ENCODE measurements at places on chromosomes 7 and 10. TPM values are rescaled to one million over a fixed set of nuclear protein-coding genes. Genes with fewer than 3 reads are reported as not detected.

The VSTM4 gene
- not detected for total RNA-seq

The IKZF1 gene
- total RNA-seq: 474 TPM

The RAMP3 gene
- not detected for total RNA-seq

The FANK1 gene
- total RNA-seq: 0.99 TPM

The TMEM196 gene
- not detected for total RNA-seq

The LRMDA gene
- total RNA-seq: not detected

GRCh38 chr7:122546496-122546895 is 152.4 kb downstream of the RNF133 start:
- H3K27me3 ChIP-seq: no peaks in the 10 kb centered on the region
- DNase-seq: no peak
- H3K27ac ChIP-seq: no peak overlapping the region
- H3K4me3 ChIP-seq: no peak overlapping the region

GRCh38 chr10:109773288-109774120 is 149.8 kb downstream of the XPNPEP1 start:
- DNase-seq: no peak
- no peak overlapping the region for H3K27ac ChIP-seq
- H3K4me3 ChIP-seq: no peak overlapping the region
- H3K36me3 ChIP-seq: no peaks in the 10 kb centered on the region

GRCh38 chr10:72248468-72249151 is 25.1 kb upstream of the DDIT4 start:
- H3K27me3 ChIP-seq: no peaks in the 10 kb centered on the region
- peak overlapping the region; percentile 55 for H3K27ac ChIP-seq
- H3K4me3 ChIP-seq: peak overlapping the region; percentile 33
- peaks cover 96% of the 10 kb centered on the region for H3K4me1 ChIP-seq

GRCh38 chr7:154880513-154880912 is 122.4 kb downstream of the PAXIP1 start:
- H3K4me1 ChIP-seq: no peaks in the 10 kb centered on the region
- no peak overlapping the region for H3K4me3 ChIP-seq
- H3K27ac ChIP-seq: no peak overlapping the region
- H3K27me3 ChIP-seq: no peaks in the 10 kb centered on the region

DNA sequence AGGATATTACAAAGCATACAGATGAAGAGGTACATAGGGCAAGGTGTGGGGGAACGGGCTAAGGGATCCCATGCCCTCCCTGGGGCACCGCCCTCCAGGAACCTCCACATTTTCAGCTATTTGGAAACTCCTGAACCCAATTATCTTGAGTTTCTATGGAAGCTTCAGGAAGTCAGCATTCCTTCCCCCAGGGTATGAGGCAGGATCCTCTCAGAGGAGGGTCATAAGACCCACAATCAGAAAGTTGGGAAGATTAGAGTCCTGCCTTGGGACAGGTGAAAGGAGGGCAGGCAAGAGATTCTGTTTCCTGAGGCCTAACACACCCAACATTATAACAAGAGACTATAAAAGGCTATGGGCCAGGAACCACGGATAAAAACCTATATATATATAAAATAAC is 98.0 kb downstream of the RALA start:
- H3K4me1 ChIP-seq: no peaks in the 10 kb centered on the region
- H3K27ac ChIP-seq: no peak overlapping the region
- no peaks in the 10 kb centered on the region for H3K36me3 ChIP-seq
- H3K4me3 ChIP-seq: no peak overlapping the region

- DNase-seq: peak; percentile 15
- no peaks in the 10 kb centered on the region for H3K27me3 ChIP-seq
- H3K4me3 ChIP-seq: no peak overlapping the region
Observed at GRCh38 chr7:65233409-65234034, 140.1 kb upstream of the ZNF92 start.

DNA sequence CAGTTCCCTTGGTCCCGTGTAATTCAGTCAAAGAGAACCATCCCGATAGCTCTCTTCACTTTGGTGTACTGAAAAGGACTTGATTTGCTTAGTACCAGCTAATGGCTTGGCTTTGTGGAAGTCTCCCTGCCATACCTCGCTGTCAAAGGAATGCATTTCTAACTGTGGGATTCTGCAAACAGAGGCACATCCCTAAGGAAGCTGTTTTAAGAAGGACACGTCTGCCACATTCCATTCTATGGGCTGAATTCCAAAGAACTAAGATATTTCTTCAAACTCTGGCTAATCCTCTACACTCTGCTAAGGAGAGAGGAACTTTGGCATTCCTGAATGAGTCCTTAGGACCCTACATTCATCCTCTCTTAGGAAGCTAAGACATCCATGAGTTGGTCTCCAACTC is 327.9 kb downstream of the SFMBT2 start:
- H3K4me1 ChIP-seq: no peaks in the 10 kb centered on the region
- H3K27ac ChIP-seq: no peak overlapping the region
- no peaks in the 10 kb centered on the region for H3K36me3 ChIP-seq
- H3K27me3 ChIP-seq: no peaks in the 10 kb centered on the region
- DNase-seq: no peak

DNA sequence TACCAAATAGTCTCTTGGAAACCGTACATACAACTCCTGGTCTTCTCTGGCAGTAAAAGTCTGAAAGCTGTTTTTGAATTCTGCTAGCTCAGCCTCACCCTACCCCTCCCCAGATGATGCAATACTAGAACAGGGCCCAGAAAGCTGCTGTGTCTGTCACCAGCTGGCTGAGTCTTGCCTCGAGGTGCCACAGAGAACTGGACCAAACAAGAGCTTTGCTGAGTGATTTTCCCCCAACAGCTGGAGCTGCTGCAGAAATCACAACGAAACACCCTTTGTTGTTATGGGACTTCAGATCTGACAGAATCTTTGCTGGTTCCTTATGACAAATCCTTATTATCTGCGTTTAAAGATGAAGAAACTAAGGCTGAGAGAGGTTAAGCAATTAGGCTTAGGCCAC is 134.1 kb downstream of the SPAG6 start:
- H3K4me1 ChIP-seq: peaks cover 16% of the 10 kb centered on the region
- DNase-seq: no peak
- no peak overlapping the region for H3K4me3 ChIP-seq
- no peak overlapping the region for H3K27ac ChIP-seq
- peaks cover 26% of the 10 kb centered on the region for H3K27me3 ChIP-seq

DNA sequence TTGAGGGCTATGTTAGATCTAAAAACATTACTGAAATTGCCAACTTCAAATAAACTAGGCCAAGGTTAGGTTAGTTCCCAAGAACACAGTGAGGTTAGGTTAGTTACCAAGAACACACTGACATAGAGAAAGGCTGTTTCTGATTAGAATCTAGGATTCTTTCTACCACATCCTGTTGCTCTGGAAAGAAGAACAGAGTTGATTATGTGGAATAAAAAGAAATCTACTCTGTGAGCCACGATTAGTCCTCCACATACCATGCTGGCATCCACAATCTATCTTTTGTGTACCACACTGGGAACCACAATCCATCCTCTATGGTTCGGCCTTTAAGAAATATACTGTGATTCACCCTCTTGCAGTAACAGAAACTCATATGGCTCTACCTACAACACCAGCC is 91.4 kb downstream of the LRRTM3 start:
- no peak overlapping the region for H3K27ac ChIP-seq
- H3K4me1 ChIP-seq: no peaks in the 10 kb centered on the region
- H3K36me3 ChIP-seq: no peaks in the 10 kb centered on the region
- H3K4me3 ChIP-seq: no peak overlapping the region

GRCh38 chr10:5447056-5447455 is 34.7 kb downstream of the NET1 start:
- H3K4me1 ChIP-seq: peaks cover 23% of the 10 kb centered on the region
- DNase-seq: no peak
- H3K4me3 ChIP-seq: no peak overlapping the region

DNA sequence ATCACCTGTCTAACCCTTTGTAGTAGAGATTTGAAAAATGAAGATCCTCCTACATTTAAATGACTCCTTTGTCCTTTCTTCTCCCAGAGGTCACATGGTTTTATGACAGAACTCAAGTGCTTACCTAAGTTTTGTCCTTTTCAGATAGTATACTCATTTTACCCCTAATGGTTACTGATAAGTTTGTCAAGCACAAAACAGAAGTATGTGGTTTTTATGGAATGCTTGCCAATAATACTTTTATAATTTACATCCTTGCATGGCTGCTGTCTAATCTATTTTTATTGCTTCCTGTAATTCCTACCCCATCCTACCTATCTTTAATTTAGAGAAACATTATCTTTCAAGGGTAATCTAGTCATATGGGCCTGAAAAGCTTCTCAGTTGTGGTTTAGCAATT is 37.5 kb downstream of the HELLS start:
- DNase-seq: no peak
- no peak overlapping the region for H3K4me3 ChIP-seq
- no peaks in the 10 kb centered on the region for H3K4me1 ChIP-seq

DNA sequence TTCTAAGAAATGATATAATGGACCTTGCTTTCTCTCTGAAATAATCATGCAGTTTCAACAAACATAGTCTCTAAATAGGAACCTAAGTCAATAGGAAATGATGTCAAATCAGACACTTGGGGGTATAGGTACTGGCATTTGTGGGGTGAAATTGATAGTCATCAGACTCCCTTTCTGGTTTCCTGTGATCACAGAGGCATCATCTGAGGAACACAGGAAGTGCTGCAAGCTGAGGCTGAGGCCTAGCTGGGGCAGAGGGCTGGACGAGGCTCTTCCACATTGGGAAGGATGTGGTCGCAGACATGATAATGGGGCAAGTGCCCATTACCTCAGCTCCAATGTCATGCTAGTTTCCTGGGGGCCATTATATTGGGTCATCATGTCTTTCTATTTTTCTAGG is 33.5 kb upstream of the TARP start:
- no peak overlapping the region for H3K4me3 ChIP-seq
- peak; percentile 50 for DNase-seq
- no peaks in the 10 kb centered on the region for H3K27me3 ChIP-seq
- no peaks in the 10 kb centered on the region for H3K36me3 ChIP-seq
- H3K27ac ChIP-seq: peak overlapping the region; percentile 31

- H3K27me3 ChIP-seq: no peaks in the 10 kb centered on the region
- H3K4me1 ChIP-seq: peaks cover 77% of the 10 kb centered on the region
- H3K4me3 ChIP-seq: no peak overlapping the region
- H3K27ac ChIP-seq: peak overlapping the region; percentile 80
- peak; percentile 13 for DNase-seq
Observed at GRCh38 chr10:88386821-88387773, 196.0 kb downstream of the RNLS start.

DNA sequence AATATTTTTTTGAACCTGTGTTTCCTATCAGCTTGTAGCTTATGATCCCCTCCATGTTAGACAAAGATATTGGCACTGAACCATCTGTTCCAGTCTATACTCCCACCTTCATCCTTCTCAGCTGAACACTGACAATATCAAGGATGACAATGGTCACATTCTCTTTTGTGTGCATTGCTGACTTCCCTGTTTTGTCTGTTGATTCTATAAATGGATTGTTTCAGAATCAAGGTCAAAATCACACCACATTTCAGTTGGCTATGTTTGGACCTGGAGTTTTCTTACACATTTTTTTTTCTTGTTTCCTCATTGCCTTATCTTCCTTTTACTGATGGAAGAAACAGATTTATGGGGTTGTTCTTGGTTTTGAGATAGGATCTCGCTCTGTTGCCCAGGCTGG is 11.3 kb upstream of the SMURF1 start:
- no peaks in the 10 kb centered on the region for H3K36me3 ChIP-seq
- no peak for DNase-seq
- no peak overlapping the region for H3K4me3 ChIP-seq
- no peak overlapping the region for H3K27ac ChIP-seq
- H3K4me1 ChIP-seq: no peaks in the 10 kb centered on the region
- H3K27me3 ChIP-seq: no peaks in the 10 kb centered on the region

- H3K36me3 ChIP-seq: no peaks in the 10 kb centered on the region
- no peak overlapping the region for H3K4me3 ChIP-seq
- H3K4me1 ChIP-seq: peaks cover 26% of the 10 kb centered on the region
- no peaks in the 10 kb centered on the region for H3K27me3 ChIP-seq
- no peak for DNase-seq
Observed at GRCh38 chr7:75996476-75996875, 2.1 kb upstream of the TMEM120A start.

GRCh38 chr7:114703677-114704076 is 218.2 kb upstream of the MDFIC start:
- DNase-seq: no peak
- H3K4me1 ChIP-seq: no peaks in the 10 kb centered on the region
- no peak overlapping the region for H3K4me3 ChIP-seq
- H3K27me3 ChIP-seq: no peaks in the 10 kb centered on the region
- H3K36me3 ChIP-seq: no peaks in the 10 kb centered on the region
